Stimulated activated CD4-positive, alpha-beta T cell treated with anti-CD3 and anti-CD28 coated beads, TNF-alpha, amount 100 ng/mL, for 1 hour (primary cell): ENCODE measurements at places on chromosomes 2 and 18.

- DNase-seq, result no peak
Observed at GRCh38 chr2:20451761-20452499, 5.1 kb downstream of the RHOB start.

DNA sequence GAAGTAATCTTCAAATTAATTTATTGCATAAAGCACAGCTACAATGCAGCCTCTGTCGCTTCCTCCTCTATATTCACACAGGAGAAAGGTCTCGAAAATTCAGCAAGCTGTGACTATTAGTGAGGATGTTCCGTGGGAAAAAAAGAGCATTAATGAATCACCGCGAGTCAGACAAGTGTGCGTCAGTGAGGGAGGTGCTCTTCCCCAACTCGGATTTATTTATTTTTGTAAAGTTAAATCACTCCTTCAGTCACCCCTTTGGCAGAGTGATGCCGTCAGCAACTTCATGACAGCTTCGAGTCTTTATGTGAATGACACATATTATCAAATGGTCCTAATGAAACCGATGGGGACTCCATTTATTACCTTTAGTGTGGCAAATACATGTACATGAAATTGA, 648.9 kb upstream of the SALL3 start:
- DNase-seq, result no peak

DNA sequence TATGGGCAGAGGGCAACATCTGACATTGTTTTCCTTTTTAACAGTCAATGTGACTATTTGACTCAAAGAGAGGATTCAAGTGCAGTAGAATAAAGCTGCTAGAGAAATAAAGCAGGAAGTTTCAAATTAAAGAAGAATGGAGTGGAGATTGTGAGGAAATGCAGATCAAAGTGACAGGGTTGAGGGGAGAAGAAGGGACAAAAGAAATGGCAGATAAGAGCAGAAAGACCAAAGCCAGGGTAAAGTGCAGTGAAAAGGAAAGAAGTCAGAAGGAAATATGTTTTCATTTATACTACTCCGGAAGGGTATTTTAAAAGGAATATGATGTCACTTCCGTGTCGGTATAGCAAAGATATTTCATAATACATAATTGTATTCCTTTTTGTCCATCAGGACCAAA, 297.5 kb upstream of the CRIM1 start:
- DNase-seq, result no peak

DNA sequence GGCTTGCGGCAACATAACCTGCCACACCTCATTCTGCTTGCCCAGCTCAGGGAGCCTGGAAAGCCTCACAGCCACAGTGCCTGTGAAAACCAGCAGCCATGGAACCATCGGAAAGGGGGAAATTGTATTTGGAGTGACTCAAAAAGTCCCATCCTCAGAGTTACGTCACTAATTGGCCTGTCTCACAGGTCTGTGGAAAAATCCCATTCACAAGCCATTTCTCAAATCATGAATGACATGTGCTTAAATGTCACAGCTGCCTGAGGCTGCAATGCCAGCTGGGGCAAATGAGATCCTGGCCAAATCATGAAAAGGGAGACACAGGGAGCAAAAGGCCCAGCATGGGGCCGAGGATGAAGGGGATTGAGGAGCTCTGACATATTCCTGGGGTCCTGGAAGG, 486.9 kb upstream of the RAB6C start:
- DNase-seq, result no peak

DNA sequence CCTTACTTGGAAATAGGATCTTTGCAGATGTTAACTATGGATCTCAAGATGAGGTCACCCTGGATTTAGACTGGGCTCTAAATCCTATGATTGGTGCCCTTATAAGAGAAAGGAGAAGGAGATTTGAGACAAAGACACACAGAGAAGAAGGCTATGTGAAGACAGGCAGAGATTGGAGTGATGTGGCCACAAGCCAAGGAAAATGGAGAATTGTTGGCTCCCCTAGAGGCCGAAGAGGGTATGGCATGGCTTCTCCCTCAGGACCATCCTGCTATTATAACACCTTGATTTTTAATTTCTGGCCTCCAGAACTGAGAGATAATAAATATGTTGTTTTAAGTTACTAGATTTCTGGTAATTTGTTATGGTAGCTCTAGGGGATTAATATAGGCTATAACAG, 7.6 kb downstream of the CYBRD1 start:
- no peak for DNase-seq

GRCh38 chr2:45675263-45675812, 23.9 kb downstream of the PRKCE start:
- no peak for DNase-seq

DNA sequence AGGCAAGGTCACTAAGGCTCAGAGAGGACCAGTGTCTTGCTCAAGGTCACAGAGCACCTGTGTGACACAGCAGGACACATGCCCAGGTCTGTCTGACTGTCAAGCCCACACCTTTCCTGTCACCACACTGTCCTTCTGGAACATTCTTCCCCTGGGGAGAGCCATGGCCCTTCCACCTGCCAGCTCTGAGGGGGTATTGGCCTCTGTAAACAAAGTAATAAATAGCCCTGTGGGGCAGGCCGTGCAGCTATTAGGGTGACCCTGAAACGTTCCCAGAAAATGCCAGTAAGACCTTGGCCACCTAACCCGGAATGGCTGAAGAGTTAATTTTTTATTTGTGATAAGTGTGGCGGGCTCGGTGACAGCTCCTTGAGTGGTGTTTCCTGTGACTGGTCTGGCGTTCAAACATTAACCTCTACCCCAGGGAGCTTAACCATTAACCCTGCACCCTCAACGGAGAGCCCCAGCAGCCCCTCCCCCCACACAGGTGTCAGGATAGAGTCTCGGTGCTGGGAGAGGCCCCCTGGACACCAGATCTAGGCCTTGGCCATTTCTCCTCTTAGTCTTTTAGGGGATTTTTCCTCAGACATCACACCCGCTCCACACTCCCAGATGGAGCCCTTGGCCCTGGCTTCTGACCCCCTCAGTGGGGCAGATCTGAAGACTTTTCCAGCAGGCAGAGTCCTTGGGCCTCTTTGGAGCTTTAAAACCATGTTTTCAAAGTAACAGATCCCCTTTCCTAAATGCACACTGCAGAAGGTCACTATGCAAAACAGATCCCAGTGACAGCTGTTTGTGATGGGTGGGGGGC, 36.6 kb downstream of the SCTR start:
- DNase-seq, result no peak
